Activated CD4-positive, alpha-beta T cell treated with anti-CD3 and anti-CD28 coated beads for 1 hour (primary cell): ENCODE measurements at places on chromosomes 12 and 14.

DNA sequence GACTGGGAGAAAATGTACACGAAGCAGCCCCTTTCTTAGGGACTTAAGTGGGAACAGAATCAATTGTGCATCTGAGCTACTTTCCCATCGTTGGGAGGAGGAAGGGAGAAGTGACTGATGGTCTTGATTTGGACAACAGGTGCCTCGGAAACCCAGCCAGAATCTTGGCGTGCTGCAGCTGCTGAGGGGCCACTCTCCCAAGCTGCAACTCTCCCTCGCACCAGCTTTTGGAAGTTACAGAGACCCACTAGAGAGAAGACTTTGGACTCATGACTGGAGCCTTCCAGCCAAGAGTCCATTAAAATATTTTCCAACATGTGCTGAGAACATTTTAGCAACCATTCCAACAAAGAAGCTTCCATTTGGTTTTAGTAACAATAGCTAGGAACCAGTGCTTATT is 52.3 kb downstream of the GNS start:
- DNase-seq, result no peak

DNA sequence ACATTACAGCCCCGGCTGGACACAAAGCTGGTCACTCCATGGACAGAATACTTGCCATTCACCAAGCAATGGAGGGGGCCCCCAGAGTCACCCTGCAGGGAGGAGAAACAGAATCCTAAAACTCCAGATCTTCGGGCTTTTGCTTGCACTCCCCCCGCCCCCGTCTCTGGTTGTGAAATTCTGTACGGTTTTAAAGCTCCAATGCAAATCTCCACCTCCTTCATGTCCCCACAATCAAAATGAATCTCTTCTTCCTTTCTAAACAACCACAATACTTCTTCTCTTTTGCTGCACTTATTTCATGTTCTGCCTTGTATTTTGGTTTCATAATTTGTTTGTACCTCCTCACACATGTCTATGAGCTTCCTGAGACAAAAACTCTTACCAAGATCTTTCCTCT is 5.8 kb upstream of the BIN2 start:
- DNase-seq, result no peak

DNA sequence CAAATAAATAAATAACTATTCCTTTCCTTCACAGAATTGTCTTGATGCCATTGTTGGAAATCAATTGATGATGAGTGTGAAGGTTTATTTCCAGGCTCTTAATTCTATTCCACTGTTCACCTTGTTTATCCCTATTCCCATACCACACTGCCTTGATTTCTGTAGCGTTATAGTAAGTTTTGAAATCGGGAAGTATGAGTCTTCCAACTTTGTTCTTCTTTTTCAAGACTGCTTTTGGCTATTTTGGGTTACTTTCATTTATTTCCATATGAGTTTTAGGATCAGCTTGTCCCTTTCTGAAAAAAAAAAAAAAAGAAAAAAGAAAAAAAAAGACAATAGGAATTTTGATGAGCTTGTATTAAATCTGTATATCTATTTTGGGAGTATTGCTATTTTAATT is 9.3 kb upstream of the CDK2AP1 start:
- no peak for DNase-seq

DNA sequence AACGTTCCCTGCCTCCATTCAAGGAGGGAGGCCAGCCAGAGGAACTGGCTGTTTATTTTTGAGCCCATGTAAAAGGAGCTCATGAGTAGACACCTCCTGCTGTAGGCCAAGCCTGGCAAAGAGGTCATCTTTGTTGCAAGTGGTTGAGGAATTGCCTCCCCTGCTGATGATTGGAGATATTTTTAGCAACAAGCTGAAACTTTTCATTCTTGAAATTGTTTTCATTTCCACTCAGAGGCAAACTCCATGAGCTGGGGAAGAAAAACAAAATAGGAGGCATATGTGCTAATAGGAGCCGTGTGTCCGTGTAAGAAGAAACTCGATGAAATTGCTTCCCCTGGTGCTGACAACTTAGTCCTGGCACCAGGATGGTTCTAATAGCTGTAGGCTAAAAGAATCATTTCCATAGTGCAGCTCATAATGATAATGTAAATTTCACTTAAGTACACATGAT is 440.1 kb upstream of the FAR2 start:
- no peak for DNase-seq

DNA sequence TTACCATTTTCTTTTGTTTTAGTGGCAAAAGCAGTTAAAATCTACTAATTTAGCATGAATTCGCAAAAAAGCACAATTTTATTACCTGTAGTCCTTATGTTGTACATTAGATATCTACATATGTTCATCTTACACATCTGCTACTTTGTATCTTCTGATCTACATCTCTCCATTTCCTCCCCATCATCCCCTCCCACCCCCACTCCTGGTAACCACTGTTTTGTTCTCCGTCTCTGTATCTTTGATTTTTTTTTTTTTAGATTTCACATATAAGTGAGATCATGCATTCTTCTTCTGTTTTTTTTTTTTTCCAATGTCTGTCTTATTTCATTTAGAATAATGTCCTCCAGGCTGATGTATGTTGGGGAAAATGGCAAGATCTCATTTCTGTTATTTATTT is 922.7 kb downstream of the VRK1 start:
- DNase-seq, result no peak

DNA sequence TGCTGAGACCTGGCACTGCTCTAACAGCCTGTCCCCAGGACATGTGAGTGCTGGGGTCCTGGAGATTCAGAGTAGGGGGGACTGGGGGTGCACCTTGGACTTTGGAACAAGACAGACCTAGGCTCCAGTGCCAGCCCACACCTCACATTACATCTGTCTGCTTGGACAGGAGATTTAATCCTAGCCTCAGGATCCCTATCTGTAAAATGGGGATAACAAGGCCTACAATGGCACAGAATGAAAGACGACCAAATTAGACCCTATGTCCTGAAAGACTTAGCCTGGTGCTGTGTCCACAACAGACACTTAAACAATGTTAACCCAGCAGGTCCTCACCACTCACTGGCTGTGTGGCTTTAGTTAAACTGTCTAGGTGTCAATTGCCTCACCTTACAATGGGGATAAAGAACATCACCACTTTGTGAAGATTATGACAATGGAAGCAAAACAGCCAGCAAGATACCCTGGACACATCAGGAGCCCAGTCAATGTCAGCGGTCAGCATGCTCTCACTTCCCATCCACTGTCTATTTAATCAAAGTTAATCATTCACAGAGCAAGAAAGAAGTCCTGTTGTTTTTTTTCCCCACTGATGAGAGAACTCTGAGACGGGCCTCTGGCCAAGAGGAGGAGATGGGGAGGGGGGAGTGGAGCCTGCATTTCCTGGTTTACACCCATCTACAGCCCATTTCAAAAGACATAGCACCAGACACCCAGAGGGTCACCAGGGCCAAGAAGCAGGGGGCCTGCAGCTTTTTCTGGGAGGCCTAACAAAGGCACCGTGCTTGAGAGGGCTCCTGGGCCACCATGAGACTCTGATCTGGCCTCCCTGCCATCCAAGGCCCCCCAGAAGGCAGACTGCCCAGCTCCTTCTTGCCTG is 40.6 kb downstream of the ACTN1 start:
- no peak for DNase-seq

GRCh38 chr12:51005671-51006070 is 20.5 kb downstream of the SLC11A2 start:
- no peak for DNase-seq

GRCh38 chr12:102322254-102322653 is 124.6 kb upstream of the PMCH start:
- DNase-seq, result no peak

DNA sequence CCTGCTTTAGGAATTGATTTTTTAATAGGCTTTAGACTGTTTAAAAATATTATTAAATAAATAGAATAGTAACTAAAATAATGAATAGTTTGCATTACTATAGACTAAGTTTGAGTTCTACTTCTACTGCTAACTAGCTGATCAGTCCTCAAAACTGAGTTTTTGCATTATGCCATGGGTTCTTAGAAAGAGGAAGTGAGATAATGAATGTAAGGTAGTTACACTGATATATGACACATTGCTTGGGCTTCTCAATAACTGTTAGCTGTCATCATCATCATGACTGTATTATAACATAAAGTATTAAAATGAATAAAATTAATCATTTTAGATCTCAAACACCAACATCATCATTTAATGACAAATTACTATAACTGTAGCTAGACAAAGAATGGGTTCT is 949.7 kb downstream of the TRHDE start:
- no peak for DNase-seq

- no peak for DNase-seq
Observed at GRCh38 chr12:107610021-107610859, 75.4 kb upstream of the PWP1 start.

DNA sequence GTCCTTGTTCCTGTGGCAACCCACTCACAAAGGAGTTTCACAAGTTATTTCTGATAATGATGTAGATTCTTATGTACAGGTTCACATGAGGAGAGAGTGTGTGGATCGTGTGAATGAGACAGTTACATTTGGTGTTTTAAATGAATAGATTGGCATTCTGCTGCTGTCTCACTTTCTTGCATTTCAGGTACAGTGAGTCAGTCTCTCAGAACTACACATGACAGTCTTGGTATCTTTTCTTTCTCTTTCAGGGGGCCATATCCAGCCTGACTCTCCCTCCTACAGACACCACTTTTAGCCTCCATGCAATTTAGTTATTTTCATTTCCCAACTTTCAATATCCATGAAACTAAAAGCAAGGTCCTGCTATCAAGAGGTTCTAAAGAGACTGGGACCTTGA is 19.9 kb upstream of the TMTC2 start:
- no peak for DNase-seq

DNA sequence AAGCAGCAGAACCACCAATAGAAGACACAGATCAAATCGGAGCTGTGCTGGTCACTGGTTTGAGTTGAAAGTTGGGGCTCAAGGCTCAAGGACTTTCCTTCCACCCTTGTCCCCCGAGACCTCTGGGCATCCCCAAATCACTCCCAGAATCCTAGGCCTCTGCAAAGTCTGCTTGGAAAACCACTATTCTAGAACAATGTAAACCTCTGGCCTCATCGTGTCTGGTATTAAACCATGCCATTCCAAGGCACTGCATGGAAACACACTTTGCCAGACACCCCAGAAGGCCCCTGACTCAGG is 288.0 kb downstream of the DPF3 start:
- DNase-seq, result no peak
